ENCODE measurements at places on chromosomes 11 and 22.

DNA sequence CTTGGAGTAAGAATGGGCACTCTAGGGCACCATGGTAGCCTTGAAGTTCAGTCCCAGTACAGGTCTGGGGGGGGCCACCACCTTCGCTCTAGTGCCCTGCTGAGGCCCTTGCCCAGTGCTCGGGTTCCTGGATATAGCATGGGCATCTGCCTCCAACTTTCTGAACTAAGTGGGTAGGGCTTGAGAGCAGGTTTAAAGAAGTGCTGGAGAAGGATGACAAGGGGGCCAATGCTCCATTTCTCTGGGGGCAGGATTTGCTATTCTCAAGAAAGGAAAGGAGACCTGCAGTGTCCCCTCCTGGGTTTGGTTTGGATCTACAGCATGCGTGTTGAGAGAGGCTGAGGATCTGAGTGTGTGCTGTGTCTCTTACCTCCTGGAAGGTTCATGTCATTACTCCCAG, 82.2 kb upstream of the SUSD2 start:
- H3K36me3 ChIP-seq: peaks cover 9% of the 10 kb centered on the region
- H3K4me1 ChIP-seq: no peaks in the 10 kb centered on the region
- no peak overlapping the region for H3K27ac ChIP-seq
- no peak overlapping the region for H3K4me3 ChIP-seq
- DNase-seq: no peak
- no peaks in the 10 kb centered on the region for H3K27me3 ChIP-seq

GRCh38 chr11:1351278-1351937, 38.3 kb upstream of the BRSK2 start:
- DNase-seq: no peak
- no peaks in the 10 kb centered on the region for H3K36me3 ChIP-seq
- no peak overlapping the region for H3K4me3 ChIP-seq
- H3K27me3 ChIP-seq: no peaks in the 10 kb centered on the region

DNA sequence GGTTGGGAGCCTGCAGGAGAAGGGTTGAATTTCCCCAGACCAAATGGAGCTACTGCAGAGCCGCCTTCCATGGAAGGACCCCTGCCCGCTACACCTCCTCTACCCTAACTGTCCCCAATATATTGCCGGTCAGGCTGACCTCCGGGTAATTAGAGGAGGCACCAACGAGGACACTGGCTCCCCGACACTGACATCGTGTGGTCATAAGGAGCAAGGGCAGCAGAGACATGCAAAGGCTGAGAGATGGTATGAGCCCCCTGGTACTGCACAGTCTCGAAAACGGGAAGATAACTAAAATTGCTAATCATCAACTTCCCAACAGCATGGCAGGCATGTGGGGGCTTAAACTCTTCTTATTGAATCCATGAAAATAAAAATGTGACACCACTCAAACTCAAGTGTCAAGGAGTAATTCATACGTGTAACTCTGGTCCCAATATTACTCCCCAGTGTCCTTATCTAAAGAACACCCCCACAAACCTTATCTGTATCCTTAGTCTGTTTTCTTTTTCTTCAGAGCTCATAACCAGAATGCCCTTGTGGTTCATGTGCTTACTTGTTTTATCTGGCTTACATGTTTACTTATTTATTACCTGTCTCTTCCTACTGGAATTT, 4.4 kb downstream of the CAVIN3 start:
- no peak overlapping the region for H3K4me3 ChIP-seq
- DNase-seq: peak; percentile 65
- H3K36me3 ChIP-seq: no peaks in the 10 kb centered on the region
- H3K4me1 ChIP-seq: peaks cover 24% of the 10 kb centered on the region
- no peak overlapping the region for H3K27ac ChIP-seq
- 0 out of 2 replicates have a peak, but pooled peaks cover 2% of the 10 kb centered on the region for H3K27me3 ChIP-seq

DNA sequence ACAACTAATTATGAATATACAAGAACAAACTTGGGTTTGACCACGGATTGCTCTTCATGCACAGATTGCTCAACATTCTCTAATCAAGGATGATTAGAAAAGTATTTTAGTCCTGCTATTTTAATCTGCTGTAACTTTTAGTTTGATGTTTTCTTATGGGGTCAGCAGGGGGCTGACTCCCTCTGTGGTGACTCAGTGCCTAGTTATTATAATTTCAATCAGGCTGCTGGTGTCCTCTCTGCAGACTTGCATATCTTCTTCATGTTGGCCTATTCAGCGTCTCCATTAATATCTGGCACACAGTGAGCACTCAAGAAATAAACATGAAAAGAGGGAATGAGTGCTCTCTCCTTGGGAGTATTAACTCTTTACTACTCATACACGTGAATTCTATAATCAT, 223.8 kb upstream of the DDI1 start:
- no peak overlapping the region for H3K4me3 ChIP-seq
- H3K27me3 ChIP-seq: no peaks in the 10 kb centered on the region
- H3K36me3 ChIP-seq: no peaks in the 10 kb centered on the region
- DNase-seq: no peak
- peaks cover 6% of the 10 kb centered on the region for H3K4me1 ChIP-seq

DNA sequence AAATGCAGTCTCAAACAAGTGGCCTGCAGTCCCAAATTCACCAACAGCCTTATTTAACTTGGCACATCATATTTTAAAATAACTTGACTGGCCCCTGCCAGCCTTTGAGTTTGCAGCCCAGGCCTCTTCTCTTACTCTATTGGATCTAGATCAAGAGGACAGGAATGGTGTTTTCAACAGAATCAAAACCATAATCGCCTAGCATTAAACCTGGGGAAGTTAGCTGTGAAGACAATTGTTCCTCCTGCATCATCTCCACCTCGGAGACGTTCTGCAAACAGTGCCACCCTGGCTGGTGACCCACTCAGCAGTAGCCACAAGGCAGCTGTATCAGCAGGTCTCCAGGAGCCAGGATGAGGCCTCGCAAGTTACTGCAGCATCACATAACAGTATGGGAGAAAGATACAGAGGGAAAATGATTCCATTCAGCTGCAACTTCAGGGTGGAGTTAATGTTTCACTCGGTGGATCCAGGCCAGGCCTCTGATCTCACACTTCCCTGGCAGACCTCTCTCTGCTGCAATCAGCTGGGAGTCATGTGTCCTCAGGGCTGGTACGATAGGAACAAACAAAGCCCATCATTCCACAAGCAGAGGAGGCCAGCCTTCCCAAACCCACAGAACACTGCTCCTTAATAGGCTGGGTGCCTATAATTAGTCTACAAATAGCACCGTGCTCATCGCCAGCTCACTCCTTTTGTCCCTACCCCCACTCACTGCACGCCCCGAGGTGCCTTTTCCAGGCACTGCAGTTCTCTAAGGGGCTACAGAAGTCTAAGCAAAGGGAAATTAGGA, 18.6 kb upstream of the SCN2B start:
- DNase-seq: no peak
- H3K4me1 ChIP-seq: peaks cover 2% of the 10 kb centered on the region
- no peak overlapping the region for H3K4me3 ChIP-seq
- H3K27me3 ChIP-seq: no peaks in the 10 kb centered on the region

DNA sequence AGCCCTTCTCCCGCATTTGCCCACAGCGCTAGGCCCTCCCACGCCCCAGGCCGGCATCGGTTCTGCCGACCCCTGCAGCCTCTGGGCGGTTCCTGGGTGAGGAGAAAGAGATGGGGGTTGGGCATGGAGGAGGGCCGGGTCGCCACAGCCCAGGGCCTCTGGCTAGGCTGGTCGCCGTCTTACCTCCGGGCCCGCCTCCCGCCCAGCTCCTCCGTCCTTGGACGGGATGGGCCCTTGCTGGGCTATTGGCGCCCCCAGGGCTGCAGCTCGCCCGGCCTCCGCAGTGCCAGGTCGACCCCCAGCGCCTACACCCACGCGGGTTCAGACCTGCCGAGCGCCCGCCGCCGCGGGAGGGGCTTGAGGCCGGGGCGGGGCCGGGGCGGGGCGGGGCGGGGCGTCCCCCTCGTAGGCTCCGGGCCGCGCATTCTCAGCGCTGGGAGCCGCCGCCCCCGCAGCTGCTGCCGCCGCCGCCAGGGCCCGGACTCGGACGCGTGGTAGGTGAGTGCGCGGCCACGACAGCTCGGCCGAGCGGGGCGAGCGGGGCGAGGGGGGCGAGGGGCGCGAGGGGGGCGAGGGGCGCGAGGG, at the start of gene CD151:
Gene CD151 (plus strand): TSS at position 424 of the 585 bp plus-strand sequence. CDS start 3,118 bp downstream, outside the sequence.
- DNase-seq: no peak
- peak within 1 kb of the TSS; percentile 76 for H3K4me3 ChIP-seq
- peaks cover 45% of the 10 kb centered on the region for H3K4me1 ChIP-seq

- H3K4me1 ChIP-seq: peaks cover 7% of the 10 kb centered on the region
- no peak for DNase-seq
- no peak overlapping the region for H3K27ac ChIP-seq
- peaks cover 19% of the 10 kb centered on the region for H3K27me3 ChIP-seq
- peak overlapping the region; percentile 60 for H3K4me3 ChIP-seq
Measured at GRCh38 chr11:72584939-72585597, 89.2 kb downstream of the PDE2A start.

GRCh38 chr11:79198898-79199250, 242.0 kb downstream of the TENM4 start:
- H3K4me3 ChIP-seq: no peak overlapping the region
- H3K27ac ChIP-seq: no peak overlapping the region
- H3K36me3 ChIP-seq: no peaks in the 10 kb centered on the region
- DNase-seq: no peak
- H3K4me1 ChIP-seq: no peaks in the 10 kb centered on the region
- H3K27me3 ChIP-seq: no peaks in the 10 kb centered on the region

DNA sequence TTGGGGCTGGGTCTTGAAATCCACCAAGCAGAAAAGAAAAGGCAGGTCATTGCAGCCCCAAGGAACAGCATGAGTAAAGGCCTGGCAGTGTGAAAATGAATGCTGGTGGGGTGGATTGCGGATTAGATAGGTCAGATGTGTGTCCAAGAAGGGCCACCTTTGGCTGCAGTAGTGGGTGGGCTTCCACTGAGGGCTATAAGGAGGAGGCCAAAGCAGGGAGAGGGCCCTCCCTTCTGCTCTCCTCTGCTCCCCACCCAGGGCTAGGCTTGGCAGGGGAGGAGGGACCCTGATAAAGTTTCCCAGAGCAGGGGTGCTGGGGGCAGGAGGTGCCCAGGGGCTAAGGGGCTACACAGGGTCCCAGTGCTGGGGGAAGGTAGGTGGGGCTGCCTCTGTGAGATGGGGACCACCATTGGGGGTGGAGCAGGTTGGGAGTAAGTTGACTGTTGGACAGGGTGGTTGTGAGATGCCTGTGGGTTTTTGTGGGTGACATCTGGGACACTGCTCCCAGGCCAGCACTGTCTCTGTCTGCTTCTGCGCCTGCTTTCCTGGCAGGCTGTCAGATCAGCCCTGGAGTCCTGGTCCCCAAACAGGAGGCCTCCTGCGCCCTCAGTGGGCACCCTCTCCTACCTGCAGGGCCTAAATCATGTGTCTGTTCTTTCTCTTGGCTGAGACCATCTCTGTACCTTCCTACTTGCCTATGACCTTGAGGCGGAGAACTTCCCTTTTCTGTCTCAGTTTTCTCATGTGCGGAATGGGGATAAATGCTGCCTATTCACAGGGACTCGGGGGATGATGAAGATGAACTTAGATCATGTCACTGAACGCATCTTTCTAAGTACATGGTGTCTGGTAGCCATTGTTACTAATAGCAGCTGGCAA, 1.9 kb downstream of the CAPN5 start:
- no peak overlapping the region for H3K27ac ChIP-seq
- H3K4me1 ChIP-seq: no peaks in the 10 kb centered on the region
- H3K27me3 ChIP-seq: no peaks in the 10 kb centered on the region
- no peaks in the 10 kb centered on the region for H3K36me3 ChIP-seq
- H3K4me3 ChIP-seq: no peak overlapping the region

DNA sequence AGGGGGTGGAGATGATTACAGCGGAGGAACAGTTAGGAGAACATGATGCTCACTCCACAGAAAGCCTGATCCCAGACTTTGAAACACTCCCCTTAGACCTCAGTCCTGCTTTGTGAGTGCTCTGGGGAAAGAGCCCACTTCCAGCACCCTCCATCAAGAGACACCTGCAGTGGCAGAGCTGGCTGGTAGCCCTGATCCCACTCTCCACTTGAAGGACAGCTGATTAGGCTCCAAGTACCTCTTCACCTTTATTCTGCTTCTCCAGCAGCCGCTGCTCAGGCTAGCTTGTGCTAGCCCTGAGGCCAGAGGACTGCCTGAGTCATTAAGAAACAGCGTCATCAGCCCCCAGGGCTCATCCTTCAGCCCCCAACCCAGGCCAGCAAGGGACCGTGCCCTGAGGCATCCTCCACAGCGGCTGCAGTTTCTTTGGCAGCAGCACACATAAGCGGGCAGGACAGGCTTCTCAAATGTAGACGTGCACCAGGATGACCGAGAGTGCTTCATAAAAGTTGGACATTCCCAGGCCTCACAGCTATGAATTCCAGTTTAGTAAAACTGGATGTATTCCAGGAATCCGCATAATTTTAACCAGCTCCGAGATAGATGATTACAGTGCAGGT, 146.0 kb upstream of the TBCEL start:
- no peaks in the 10 kb centered on the region for H3K27me3 ChIP-seq
- no peak for DNase-seq
- no peak overlapping the region for H3K27ac ChIP-seq
- no peak overlapping the region for H3K4me3 ChIP-seq
- no peaks in the 10 kb centered on the region for H3K36me3 ChIP-seq
